ENCODE measurements at places on chromosomes 5 and 9. TPM values are rescaled to one million over a fixed set of nuclear protein-coding genes. Genes with fewer than 3 reads are reported as not detected.

Gene PHYHD1
- total RNA-seq = 0.85 TPM

DNA sequence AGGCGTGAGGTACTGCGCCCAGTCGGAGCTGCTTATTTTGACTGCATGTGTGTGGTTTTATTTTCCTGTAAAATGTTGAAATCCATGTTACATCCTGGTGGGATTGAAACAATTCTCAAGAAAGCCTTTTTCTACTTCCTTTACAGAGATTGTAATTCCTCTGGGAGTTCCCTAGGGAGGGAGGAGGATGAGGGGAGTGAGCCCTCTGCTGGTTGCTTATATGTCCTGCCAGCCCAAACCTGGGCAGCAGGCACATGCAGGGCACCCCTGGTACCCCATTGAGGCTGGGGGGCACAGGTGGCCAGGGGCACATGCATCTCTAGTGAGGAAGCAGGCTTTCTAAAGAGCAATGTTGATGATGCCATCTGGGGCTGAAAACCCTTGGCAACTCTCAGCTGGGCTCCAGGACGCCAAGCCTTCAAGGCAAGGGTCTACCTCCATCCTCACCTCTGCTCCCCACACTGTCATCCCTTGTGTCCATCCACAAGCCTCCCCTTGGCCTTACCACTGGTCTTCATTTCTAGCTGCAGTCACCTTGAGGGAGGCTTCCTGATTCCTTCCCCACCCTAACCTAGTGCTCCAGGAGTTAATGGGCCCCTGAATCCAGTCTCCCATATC lies 84.7 kb upstream of the TNFSF8 start:
- DNase-seq = peak; percentile 66

Gene LOX
- total RNA-seq = 100 TPM

DNA sequence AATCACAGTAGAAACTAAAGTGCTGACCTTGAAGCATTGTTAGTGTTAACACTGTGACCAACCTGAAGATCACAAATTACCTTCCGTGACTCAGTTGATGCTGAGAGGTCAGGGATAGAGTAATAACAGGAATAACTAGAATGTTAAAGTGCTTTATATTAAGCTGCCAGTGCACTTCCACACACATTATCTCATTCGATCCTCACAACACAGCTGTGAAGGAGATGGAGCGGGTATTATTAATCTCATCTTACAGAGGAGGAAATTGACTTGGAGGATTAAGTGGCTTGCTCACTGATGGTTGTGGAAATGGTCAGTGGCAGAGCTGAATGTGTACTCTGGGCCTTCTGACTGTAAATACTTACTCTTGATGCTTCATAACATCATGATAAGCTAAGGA lies 252.5 kb upstream of the DMRT1 start:
- DNase-seq = no peak

DNA sequence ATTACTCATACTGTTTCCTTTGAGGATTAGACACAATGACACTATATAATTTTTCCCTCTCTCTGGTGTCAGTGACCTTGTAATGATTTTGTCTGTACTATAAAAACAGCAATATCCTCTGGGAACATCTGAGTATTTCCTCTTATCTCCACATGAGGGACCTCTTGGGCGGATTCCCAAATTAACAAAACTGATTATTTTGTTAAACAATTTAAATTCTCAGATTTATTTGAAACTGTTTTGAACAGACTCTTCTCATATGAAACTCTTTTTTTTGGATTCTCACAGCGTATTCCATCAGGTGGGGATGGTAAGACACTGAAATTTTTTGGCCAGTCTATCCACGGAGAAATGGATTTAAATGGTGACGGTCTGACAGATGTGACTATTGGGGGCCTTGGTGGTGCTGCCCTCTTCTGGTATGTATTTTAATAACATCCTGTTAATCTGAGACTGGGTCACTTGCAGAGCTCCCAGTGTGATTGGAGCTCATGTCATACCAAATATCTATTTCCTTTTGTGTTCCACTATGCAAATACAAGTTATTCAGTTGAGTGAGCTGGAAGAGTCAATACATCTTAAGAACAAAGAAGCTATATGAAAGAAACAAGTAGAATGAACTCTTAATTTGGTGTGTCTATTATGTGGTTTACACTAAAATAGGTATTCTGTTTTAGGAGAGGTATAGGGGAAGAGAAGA lies 73.8 kb upstream of the ITGA2 start:
- DNase-seq = peak; percentile 87

- DNase-seq = no peak
Observed at GRCh38 chr9:4009006-4009511, 290.8 kb downstream of the GLIS3 start.

GRCh38 chr9:89037346-89037745 lies 46.1 kb downstream of the S1PR3 start:
- no peak for DNase-seq

DNA sequence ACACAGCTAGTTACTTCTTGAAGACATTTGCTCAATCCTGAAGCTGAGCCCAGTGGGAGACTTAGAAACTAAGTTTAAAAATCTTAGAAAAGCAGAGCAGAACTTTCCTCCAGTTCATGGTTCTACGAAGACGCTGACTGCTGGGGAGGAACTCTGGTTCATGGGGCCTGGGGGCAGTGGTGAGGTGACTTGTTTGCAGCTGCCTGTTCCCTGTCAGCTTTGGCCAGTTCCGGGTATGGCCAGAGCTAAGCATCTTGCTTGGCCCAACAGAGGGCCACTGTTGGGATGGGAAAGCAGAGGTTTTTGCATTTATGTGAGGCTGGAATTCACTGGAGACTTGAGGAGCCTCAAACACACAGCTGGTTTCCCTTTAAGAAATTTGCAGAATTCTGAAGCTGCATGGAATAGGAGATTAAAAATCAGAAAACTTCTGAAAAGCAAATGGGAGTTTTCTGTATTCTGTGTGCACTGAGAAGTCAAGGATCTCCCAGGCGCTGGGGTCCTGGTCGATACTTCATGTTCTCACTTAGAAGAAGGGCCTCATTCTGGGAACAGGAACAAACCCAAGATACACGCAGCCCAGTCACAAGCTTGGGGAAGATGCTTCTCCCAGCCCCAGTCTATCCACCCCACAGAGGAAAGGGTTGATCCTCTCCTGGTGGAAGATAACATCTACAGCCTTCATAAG lies 10.6 kb upstream of the HMHB1 start:
- DNase-seq = no peak

DNA sequence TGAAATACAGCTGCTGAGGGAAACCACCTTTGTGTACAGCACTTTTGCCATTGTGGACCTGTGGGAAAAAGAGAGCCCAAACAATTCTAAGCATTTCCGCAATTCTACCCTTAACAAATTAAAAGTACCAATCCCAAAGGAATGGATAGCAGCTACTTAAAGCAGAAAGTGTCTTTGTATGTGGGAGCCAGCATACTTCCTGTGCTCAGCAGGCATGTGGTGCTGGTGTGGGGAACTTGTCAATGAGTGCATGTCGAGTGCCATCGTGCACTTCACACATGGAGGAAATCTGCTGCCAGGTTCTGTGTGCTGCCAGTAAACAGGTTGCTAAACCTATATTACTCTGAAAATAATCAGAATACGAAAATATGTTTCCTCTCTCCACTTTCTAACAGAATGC lies 399.0 kb downstream of the LRRC70 start:
- no peak for DNase-seq

DNA sequence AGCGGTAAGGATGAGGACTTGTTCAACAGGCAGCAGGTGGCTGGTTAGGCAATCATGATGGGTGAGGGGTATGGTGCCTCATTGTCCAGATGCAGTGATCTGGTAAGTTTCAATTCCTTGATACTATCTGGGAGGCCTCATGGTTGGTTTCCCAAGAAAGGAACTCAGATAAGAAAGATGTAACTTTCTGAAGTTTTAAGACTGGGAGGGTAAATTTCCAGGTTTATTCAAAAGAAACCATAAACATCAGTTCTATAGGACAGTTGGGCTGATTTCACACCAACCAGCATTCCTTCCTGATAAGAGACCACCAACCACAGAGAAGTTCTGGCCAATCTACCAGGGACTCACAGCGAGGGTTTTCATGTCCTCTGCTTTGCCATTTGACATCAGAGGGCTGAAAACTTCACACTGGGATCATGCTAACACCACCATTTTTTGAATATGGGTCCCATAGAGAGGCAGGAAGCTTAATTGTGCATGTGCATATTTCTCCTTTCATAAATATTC lies 773 bp upstream of the AGGF1 start:
- no peak for DNase-seq

DNA sequence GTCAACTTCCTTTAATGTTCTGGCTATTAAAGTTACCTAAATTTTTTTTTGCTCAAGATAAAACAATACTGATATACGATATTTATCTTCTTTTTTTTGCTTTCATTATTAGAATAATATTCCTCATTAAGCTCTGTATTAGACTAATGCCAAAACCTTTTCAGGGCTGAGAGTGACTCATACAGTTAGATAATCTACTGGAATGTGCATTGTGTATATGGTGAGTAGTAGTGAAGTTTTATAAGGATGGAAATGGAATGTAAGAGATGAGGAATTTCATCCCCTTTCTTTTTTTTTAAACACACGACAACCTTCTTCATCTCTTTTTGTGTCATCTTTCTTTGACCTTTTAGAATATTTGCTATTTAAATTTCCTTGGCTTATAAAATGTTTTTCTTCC lies 268.6 kb downstream of the ISL1 start:
- DNase-seq = peak; percentile 21

- DNase-seq = no peak
Observed at GRCh38 chr5:174601946-174602345, 122.4 kb upstream of the MSX2 start.

- no peak for DNase-seq
Observed at GRCh38 chr9:114084282-114085073, 6.4 kb upstream of the AMBP start.
